CD4-positive, alpha-beta T cell treated with Interleukin-15 for 1 hour (primary cell): ENCODE measurements at places on chromosomes 3 and 15.
A peak's percentile ranks its signal among the peaks of the same experiment; 100 is the strongest.

GRCh38 chr15:56052395-56053045 is 59.1 kb upstream of the NEDD4 start:
- DNase-seq = no peak

DNA sequence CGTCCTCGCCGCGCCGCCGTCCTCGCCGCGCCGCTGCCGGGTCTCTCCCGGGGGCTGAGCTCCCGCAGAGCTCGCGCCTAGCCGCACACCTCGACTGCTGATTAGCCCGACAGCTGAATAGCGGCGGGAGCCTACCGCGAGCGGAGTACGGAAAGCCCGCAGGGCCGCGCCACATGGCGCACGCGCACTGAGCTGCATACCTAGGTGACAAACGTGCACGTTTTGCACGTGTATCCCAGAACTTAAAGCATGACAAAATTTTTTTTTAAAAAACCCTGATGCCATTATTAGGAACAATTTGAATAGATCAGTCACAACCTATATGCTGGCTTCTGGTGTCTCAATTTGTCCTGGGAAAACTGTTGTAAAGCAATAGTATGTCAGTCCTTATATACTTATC is at the start of gene GOLGA8A:
TSS of gene GOLGA8A (minus strand) at position 122 of the 400 bp plus-strand sequence. CDS start 48,117 bp downstream, outside the sequence.
- peak; percentile 84 for DNase-seq

DNA sequence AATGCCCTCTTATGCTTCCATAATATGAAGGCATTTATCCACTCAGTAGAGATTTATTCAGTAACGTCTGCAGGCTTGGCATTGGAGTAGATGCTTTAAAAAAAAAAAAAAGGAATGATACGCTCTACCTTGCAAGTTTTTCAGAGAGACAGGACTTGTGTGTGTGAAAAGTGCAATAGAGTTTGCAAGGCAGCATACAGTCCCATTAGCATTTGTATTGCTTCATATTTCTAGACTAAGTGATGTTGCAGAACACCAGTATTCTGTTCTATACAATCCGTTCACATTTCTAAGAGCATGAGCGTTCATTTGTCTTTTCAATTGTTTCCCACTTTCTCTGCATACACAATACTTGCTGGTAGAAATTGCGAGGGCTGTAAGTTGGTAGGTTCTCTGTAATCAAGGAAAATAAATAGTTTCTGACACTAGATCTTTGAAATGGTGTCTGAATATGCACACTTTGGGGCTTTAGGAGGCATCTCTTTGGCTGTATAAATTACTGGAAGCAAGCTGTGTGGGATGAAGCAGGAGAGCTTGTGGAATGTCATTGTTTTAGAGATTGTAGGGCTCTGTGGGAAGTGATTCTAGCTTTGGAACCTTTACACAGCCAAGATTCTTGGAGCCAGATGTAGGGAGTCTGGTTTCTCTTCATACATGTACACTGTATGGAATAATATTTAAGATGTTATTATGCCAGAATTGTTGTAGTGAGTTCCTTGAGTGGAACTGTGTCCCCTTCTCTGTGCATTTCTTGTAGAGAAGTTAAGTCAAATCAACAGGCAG is 262.7 kb downstream of the FEZF2 start:
- no peak for DNase-seq

- no peak for DNase-seq
These were observed 123.6 kb upstream of the SKOR1 start for GRCh38 chr15:67701669-67702068.

- no peak for DNase-seq
These were observed 458.6 kb upstream of the THRB start for GRCh38 chr3:24953060-24953771.

- no peak for DNase-seq
These were observed 5.7 kb upstream of the PDE8A start for GRCh38 chr15:84975871-84976351.

GRCh38 chr15:31487811-31488436 is 161.3 kb downstream of the KLF13 start:
- DNase-seq = no peak

DNA sequence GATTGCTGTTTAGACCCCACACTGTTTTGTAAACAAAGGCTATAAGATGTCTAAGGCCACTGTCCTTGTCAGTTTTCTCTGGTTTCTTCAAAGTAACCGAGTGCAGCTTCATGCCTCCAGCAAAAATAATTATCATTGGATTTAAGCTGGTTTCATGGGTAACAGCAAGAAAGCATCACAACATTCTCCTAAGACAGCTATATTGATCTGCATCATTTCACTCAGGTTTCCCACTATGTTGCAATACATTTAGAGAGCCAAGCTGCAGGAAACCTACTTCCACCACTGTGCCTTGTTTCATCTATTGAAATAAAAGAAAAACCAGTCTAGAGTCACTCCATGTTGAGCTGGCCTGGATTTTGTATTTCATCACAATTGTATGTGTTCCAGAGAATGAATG is 351.4 kb downstream of the OXSM start:
- DNase-seq = no peak

DNA sequence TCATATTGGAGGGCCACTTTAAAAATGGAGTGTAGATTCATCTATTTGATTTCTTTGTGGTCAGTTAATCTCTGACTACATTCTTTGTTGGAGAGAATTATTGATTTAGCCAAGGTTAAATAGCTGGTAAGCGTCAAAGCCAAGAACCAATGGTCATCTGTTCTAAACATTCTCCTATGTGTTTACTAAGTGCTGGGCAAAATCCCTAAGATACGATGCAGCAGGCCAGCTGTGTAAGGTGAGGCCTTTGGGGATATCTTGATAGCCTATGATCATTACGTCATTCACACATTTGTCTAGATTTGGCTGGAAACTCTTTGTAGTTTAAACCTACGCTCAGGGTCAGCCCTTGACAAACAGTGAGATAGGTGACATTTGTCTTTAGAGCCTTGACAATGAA is 236.2 kb downstream of the NR1D2 start:
- no peak for DNase-seq

- peak; percentile 27 for DNase-seq
These were observed 10.0 kb downstream of the MRPS25 start for GRCh38 chr3:15055019-15055557.

DNA sequence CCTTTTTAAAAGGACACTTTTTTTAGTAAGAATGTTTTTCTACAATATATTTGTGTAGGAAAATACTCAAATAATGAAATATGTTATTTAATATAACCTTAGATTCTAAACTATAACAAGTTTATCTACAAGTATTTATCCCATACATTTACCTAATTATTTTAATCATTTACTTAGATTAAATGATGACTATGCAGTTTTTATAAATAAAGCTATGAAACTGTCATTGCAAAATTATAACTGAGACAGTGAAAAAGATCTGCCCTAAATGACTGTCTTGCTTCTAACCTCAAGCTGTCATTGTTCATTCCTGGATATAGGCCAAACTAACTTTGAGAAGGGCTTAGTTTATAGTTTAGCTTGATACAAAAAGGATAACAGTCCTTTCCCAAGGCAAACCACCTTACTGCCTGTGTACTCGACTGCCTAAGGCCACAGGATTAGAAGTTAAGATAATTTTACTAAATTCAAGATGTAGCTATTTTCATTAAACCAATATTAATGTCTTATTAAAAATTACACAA is 84.1 kb downstream of the GLDN start:
- DNase-seq = no peak

DNA sequence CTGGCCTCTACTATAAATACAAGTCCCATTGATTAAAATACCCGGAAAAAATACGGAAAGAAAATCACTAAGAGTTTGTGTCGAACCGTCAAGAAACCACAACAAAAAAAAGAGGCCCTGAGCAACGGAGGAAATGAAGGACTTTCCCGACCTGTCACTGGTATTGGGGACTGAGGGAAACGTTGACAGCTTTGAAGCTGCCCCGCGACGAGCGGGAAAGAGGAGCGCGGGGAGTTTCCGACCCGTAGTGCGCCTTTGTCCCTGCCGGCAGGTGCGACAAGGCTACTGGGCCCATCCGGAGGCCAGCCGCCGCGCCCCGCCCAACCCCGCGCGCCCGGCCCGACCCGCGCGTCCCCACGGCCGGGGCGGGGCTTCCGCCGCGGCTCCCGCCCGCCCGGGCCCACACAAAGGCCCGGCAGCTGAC is 416 bp downstream of the PBRM1 start:
- peak; percentile 85 for DNase-seq

DNA sequence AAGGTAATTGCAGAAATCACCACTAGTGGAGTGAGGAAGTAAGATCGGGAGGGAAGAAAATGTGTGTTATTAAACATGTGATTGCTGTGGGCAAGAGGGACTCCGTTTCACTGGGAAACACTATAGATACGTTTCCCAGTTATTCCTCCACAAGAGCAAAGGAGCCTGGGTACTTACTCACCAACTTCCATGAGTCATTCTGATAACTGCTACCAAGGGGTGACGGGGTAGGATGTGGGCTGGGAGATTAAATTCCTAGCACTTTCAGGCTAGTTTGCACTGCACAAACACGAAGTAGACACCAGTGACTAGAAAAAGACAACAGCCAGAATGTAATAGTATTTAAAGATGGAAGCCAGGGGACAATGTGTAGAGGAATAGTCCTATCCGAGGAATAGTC is 812.9 kb upstream of the CFAP20DC start:
- no peak for DNase-seq

DNA sequence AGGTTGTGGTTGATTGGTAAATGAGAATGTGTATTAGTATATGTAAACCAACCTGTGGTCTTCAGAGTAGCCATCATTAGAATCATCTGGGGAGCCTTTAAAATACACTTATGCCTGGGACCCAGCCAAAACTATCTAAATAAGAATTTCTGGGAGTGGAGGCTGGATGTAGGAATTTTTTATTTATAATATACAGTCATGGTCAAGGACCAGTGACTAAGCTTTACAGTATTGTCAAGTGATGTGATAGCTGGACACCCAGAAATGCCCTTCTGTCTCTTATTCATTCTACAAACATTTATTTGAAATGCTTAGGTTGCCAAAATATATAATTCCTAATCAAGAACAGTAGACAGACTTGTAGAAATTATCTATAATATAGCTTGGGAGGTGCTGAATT is 132.2 kb downstream of the MBNL1 start:
- DNase-seq = no peak

DNA sequence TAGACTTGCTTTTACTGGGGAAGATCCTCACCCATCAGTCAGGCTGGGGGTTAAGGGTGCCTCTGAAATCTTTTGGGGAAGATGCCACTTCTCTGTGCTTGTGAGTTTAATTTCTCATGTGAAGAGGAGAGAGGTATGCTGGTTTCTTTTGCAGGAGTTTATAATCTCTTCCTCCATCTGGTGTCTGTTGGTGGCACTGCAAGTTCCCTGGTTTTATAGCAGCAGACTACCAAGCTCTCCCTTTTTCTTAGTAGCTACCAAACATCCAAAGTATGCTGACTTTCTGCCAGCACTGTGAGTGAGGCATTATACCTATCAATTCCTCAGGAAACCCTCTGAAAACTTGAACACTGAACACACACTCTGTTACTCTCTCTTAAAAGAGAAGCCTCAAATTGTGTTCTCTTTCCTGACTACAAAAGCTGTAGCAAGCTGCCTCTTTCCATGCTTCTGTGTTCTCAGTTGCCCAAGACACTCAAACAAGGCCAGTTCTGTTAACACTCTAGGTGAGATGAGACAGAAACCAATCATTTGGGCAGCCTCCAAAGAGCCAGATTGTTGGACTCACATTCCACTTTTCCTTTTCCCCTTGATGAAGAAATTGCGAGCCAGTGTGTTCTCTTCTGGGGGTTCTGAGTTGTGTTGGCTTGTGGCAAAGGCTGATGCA is 299.5 kb downstream of the GAP43 start:
- no peak for DNase-seq
